Putamen (tissue), 1 donor: ENCODE measurements at places on chromosomes 2 and 18.

DNA sequence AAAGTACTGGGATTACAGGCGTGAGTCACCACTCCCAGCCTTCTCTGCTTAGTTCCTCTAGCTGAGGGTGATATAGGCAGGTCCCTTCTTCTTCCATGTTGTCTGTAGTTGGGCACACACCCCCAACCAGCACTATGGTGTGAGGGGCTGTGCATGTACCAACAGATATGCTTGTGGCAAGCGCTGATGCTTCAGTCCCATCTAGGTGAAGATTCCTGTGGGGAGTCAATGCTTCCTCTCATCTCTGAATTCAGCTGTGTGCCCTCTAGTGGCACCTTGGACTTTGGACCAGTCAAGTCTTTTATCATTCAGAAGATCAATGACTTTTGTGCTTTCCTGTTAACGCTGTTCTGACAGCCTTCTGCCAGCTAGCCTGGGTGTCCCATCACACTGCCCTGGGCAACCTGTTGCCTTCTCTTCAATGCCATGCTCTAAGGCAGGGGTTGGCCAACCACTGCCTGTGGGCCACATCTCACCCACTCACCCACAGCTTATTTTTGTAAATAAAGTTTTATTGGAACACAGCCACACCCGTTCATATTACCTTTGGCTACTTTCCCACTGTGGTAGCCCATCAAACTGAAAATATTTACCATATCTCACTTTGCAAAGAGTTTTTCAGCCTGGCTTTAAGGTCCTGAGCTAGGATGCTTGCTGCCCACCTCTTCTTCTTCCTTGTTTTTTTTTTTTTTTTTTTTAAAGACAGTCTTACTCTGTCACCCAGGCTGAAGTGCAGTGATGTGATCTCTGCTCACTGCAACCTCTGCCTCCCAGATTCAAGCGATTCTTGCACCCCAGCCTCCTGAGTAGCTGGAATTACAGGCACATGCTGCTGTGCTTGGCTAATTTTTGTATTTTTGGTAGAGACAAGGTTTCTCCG lies 51.0 kb downstream of the NPAS2 start:
- DNase-seq = no peak

DNA sequence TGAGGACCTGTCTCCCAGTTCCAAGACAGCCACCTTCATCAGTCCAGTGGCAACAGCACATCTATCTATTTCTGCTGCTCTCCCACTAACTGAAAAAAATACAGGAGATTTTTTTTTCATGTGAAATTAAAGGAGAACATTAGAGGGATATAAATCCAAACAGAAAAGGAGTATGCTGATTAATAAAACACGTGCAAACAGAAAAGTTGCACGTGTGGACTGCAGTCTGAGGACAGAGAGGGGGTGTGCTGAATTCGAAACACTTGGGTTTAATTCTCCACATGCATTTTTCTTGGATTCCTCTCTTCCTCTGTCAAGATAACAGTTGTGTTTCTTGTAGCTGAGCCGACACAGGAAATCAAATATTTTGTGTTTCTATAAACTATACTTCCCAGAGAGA lies 113.4 kb downstream of the CYRIA start:
- DNase-seq = no peak

DNA sequence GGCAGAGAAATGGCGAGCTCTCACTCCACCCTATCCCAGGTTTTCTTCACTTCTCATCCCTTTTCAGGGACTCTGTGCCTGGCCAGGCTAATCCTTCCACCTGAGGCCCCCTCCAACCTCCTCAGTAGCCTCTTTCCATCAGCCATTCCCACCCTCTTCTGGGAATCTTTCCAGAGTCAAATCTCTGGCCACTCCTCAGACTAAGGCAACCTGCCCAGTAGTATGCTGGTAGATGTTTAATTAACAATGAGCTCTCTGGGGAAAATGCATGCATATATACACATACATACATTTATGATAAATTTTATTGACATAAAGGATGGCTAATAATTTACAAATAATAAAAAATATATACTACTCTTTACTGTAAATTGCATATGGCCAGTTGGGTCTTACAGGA lies 11.4 kb upstream of the ASPRV1 start:
- DNase-seq = no peak

- DNase-seq = no peak
These were observed 7.7 kb upstream of the CDC42EP3 start for GRCh38 chr2:37679072-37679695.

DNA sequence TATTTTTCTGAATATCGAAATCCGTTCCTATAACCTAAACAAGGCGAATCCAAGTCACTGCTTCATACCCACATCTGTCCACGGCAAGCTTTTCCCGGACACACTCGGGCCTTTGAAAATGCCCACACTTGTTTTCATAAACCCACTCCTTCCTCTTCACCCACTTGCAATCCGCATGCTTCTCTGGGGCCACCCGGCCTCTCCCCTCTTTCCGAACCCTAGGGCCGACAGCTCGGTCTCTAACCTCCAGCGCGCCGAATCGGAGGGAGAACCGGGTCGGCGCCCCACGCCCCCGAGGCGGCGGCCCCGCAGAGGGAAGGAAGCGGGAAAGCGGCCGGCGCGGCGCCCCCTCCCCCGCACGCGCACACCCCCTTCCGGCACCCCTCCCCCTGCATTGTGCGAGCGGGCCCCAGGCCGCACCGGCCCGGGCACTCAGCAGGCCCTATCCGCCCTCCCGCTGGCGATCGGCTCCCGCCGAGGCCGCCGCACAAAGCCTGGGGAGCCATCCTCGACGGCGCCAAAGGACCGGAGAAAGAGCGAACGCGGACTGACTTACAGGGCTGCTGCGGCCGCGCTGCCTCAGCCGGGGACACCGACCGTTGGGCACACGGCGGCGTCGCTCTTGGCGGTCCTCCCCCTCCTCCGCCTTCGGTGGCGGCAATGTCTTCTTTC lies 467 bp downstream of the PUM2 start:
- peak; percentile 54 for DNase-seq

- DNase-seq = no peak
These were observed 20.1 kb upstream of the MYO1B start for GRCh38 chr2:191225126-191225525.

DNA sequence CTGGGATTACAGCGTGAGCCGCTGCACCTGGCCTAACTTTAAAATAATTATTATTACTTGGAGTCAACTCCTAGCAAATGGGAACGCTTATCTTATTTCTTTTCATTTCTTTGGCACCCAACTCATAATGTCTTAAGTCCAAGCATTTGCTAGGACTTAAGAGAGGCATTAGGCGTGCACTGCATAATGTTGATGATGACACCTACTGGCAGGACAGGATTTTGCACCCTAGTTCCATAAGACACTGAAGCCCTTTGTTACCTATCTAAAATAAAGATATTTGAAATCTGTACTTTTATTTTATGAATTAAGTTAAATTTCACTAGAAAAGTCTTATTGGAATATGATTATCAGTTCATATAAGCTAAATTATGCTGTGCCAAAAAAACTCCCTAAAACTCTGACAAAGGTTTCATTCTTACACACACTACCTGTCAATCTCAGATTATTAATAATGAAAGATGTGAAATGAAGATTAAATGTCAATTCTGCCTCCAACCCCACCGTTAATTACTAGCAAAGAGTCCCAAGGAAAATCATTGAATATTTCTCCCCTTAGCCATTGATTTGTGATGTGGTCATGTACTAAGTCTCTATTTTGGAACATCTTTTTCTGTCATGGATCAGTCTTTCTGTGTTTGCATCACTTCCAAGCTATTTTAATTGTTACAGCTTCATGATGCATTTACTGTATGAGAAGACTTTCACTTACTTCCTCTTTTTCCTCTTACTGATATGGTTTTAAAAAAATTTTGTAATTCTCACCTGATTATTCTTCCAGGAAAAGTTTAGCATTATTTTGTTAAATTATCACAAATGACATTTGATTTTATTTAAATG lies 12.7 kb upstream of the CDH2 start:
- no peak for DNase-seq

DNA sequence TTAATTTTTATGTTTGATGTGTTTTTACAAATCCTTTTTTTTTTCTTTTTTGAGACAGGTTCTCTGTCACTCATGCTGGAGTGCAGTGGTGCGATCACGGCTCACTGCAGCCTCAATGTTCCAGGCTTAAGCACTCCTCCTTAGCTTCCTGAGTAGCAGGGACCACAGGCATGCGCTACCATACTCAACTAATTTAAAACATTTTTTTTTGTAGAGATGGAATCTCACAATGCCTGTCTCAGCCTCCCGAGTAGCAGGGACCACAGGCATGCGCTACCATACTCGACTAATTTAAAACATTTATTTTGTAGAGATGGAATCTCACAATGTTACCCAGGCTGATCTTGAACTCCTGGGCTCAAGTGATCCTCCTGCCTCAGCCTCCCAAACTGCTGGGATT lies 3.2 kb downstream of the NOTO start:
- no peak for DNase-seq

DNA sequence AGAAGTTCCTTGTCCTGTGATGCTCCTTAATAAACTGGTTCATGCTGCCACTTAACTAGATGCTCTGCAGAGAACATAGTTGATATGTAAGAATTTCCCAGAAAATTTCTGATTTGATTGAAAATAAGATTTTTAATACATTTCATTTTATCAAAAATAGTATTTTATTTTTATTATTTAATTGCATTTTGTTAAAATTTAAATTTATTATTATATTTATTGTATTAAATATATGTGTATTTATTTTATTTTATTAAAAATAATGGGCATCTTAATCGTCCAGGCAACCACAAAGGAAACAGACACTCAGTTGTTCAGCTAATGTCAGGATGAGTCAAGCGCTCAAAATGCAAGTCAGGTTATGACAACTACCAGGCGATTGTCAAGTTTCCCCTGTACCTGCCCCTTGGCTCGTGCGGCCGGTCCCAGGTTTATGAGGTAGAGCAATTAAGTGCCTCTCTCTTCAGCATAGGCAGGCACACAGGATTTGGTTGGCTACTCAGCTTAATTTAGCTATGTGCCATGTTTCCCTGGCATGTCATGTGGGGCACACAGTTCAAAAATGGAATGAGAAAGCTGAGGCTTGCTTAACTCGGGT lies 361.2 kb downstream of the RND3 start:
- no peak for DNase-seq

DNA sequence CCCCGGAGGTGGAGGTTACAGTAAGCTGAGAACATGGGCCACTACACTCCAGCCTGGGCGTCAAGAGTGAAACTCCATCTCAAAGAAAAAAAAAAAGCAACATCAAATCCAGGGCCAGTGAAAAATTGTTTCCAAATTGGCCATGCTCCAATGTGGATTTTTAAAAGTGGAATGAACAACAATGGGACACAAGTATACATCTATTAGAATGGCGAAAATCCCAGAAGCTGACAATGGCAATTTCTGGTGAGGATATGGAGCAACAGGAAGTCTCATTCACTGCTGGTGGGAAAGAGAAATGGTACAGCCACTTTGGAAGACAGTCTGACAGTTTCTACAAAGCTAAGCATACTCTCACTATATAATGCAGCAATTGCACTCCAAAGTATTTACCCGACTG lies 161.4 kb downstream of the UXS1 start:
- no peak for DNase-seq

DNA sequence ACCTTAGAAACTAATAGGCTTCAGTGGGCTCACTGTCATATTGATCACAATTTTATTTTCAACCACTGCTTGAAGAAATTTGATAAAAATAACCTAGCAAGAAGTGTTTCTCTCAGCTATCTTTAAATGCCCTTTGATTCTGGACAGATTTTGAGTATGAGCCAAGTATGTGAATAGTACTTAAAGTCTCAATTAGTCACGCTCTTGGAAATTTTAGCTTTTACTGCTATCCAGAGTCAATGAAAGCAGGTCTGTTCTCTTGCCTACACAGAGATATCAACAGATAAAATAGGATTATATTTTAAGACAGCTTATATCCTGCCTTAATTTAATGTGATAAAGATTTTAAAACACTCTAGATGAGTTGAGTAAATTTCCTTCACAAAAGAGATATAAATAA lies 337.3 kb downstream of the CBLN2 start:
- no peak for DNase-seq

DNA sequence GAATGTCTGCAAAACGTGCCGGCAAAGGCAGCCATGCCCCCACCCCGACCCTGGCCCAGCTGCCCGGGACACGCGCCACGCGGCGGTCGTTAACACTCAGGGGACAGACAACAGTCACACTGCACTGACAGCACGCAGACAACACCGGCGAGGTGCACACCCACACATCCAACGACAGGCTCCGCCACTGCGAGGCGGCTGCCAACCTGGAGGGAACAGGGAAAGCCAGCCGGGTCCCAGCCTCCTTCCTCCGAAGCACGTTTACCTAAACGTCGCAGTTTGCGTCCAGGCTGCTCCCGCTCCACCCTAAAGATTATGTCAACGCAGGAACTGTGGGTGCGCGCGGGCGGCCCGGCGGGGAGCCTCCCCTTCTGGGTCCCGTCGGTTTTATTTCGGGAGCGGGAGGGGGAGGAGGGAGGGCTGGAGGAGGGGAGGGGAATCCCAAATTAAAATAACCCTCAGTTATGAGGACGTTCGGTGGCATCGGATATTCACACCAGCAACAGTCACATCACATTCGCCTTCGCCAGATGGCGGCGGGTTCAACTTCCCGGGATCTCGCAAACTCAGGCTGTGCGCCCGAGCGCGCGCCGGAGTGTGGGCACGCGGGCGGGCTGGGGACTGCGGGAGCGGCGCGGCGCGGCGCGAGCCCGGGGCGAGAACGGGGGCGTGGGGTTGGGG lies 644 bp downstream of the PTGR3 start:
- DNase-seq = peak; percentile 52

GRCh38 chr2:121037480-121037879 lies 247.5 kb downstream of the TFCP2L1 start:
- DNase-seq = no peak

GRCh38 chr2:197209742-197210408 lies 100.7 kb downstream of the ANKRD44 start:
- DNase-seq = no peak

DNA sequence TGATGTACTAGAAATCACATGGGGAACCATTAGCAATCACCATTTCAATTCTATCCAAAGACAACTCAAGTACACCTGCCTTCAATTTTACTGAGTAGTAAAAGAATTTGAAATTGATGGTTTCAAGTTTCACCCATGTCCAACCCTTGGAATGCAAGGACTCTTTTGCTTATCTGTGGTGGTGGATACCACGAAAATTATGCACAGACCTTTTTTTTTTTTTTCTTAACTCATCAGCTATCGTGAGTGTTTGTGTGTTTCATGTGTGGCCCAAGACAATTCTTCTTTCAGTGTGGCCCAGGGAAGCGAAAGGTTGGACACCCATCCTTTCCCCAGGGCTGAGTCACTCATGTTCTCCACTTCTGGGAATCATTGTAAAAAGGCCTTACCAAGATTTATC lies 23.1 kb downstream of the ID2 start:
- no peak for DNase-seq

GRCh38 chr2:61853847-61854563 lies at the start of gene FAM161A:
FAM161A (minus strand) TSS chr2:61854060; CDS start chr2:61854041, 19 bp downstream.
- peak; percentile 90 for DNase-seq

- peak; percentile 3 for DNase-seq
These were observed 28.9 kb upstream of the LMAN1 start for GRCh38 chr18:59387687-59388565.

DNA sequence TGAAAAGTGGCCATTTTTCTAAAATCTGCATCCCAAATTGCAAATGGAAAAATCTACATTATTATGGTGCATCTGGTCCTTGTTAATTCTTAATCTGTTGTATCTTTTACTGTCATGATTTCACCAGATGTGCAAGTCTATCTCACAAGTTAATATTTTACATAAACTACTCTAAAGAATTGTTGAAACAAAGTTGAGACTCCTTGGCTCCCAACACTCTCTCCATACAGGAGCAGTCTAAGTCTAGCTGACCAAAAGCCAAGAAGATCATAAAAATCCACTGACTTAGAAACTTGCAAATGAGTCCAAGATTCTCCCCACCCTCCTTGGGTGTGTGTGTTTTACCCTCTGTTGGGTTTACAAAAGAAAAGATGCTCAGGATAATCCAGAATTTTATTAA lies 85.1 kb downstream of the NCKAP5 start:
- DNase-seq = no peak

GRCh38 chr18:57659460-57660102 lies 37.9 kb upstream of the NARS1 start:
- peak; percentile 34 for DNase-seq
